Activated naive CD4-positive, alpha-beta T cell treated with anti-CD3 and anti-CD28 coated beads for 36 hours (primary cell): ENCODE measurements at places on chromosomes 7 and 10.

DNA sequence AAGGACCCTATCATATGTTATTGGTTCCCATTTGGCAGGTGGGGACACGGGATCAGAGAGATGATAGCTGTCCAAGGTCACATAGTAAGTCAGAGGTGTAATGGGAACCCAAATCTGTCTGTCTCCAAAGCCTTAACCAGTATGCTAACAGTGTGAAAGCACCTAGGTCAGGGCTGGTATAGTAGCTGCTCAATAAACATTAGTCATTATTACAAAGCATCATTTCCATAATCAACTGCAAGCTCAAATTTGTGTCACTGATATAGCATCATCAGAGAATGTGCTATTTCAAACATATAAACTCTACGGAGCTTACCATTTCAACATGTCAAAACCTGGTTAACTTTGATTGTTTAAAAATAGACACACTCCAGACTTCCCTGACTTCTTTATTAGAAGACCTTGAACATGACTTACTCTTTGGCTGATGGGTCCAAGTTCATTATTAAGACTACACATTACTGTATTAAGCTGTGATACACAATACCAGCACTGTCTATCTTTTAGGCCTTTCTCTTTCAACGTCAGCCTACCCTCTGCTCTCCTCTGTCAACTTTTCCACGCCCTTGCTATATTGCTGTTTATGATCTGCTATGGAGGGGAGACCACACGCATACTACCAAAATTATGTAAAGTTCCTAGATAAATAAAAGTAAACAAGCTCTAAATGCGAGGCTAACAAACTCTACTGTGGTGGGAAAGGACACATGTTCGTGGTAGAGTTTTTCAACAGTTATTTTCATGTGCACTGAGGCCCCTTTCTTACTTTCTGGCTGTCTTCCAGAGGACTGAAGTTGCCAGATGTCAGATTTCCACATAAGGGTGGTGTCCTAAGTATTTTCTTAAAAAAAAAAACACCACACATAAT, 33.6 kb downstream of the DNMBP start:
- no peak for DNase-seq

- DNase-seq: no peak
Observed at GRCh38 chr7:107373354-107373753, 96.5 kb upstream of the GPR22 start.

- no peak for DNase-seq
Observed at GRCh38 chr7:146136357-146136875, 19.8 kb downstream of the CNTNAP2 start.

DNA sequence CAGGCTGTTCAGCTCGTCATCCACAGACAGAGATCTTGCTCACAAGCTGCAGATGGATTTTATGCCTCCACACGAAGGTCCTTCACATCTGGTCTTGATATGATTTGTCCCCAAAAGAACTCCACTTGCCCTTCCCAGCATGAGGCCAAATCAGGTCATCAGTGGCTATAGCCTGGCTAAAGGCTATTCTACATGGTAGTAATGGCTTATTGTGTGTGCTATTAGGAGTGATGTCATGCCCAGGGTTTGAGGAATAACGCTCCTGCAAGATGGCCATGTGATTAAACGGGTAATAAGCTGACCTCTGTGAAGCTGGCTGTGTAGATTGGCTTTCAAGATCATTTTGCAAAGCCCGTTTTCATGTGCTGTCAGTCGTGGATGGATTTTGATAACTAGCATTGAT, 313.8 kb downstream of the FRMD4A start:
- DNase-seq: no peak
